ENCODE measurements at places on chromosomes 2 and 18.

GRCh38 chr2:11397513-11397912, 53.1 kb upstream of the ROCK2 start:
- DNase-seq = no peak

GRCh38 chr18:11828786-11829432, 22.3 kb upstream of the CHMP1B start:
- DNase-seq = no peak

GRCh38 chr2:10043256-10043905, at the start of gene KLF11:
Gene KLF11, plus strand, starts transcription at chr2:10043550. Its CDS starts 167 bp downstream, at chr2:10043717.
- DNase-seq = peak; percentile 78

- no peak for DNase-seq
These were observed 683.8 kb downstream of the IRS1 start for GRCh38 chr2:226115832-226116200.

DNA sequence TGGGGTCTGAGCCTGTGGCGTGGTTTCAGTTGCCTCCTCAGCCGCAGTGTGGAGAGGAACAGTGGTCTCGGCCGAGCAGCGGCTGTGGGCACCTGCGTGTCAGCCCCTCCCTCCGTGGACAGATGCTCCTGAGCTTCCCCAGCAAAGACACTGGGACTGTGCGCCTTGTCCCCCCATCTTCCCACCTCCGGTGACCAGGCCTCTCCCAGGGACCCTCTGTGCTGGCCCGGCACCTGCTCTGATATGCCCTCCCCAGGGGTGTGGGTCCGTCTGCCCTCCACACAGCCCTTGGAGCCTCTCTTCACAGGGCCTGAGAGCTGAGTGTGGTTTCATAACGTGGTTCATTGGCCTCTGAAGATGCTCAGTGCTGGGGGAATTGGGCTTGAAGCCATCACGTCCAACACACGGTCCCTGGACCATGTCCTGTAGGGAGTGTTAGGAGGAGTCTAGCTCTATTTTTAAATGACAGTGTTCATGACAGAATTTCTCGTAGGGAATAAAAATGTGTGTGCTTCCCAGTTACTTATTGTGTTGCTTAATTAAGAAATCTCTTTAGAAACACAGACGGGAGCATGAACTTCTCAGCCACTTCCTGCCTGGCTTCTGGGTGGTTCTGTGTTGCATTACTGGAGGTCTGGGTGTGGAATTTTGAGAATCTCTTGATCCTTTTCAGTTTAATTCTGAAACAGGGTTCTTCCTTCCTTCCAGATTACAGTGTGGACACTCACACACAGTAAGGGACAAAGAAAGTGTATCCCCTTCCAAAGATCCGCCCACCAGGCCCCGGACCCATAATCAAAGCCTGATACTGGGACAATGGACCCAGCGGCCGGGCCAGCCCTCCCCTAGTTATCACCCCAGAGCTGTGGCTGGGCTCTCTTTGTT, 110.7 kb downstream of the NFATC1 start:
- DNase-seq = no peak

GRCh38 chr18:44826418-44827259, 146.0 kb downstream of the SETBP1 start:
- no peak for DNase-seq

DNA sequence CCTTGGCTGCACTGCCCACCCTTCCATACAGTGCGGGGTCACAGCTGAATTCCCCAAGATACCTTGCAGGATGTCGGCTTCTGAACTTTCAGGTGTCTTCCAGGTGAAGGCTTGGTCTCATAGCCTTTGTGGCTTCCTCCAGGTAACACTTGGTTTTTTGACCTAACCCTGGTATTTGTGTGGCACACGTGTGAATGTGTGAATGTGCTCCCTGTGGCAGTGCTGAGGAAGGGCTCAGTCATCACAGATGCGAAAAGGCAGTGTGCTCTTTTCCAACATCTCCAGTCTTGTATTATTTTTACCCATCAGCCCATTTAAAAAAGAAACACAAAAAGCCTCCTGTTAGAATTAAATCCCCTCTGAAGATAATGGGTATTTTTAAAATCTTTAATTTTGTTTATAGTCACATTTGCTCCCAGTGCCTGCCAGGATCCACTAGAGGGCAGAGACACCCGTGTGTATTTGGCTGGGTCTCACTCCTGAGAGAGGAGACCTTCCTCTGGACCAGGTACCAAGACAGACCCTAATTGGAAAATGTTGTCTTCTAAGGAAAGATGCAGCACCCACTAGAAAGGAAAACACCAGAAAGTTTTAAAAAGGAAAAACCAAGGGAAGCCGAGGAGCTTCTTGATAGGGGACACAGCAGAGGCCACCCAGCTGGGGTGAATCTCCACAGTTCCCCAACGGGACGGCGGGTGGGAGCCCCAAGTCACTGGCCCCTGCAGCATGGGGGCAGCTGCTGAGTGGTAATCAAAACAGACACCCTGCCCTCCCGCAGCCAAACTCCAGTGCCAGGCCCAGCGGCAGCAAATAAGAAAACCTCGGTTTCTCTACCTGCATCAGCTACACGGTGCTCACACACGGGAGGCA, 27.7 kb downstream of the FAM110C start:
- no peak for DNase-seq

- no peak for DNase-seq
These were observed 101.0 kb downstream of the VIT start for GRCh38 chr2:36797324-36798070.

DNA sequence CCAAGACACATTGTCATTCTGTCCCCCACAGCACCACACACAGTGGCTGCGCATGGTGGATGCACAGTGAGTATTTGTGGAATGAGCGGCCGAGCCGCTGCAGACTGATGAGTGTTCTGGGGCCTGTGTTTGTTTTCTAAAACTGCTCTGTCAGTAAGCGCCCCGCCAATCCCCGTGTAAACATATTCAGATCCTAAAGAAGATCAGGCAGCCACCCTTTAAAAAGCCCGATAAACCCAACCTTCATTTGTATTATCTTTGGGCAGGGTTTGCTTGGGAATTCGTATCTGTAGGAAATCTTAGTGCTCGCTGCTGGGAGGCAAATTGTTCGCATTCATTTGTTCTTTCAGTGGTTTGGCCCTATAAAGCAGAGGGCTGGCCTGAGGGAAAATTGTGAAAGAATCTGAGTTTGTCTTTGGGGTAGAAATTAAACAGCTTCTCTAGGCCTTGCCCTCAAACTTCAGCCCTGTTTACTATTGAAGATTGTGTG, 68.6 kb downstream of the TGOLN2 start:
- DNase-seq = no peak

- DNase-seq = no peak
These were observed 114.8 kb downstream of the NEB start for GRCh38 chr2:151619337-151619989.

GRCh38 chr2:55063226-55063625, 13.0 kb upstream of the RTN4 start:
- no peak for DNase-seq

GRCh38 chr2:238790126-238790832, 57.6 kb upstream of the TWIST2 start:
- DNase-seq = no peak
